ENCODE measurements at places on chromosomes 3 and 15.

GRCh38 chr3:82163907-82164520, 402.6 kb upstream of the GBE1 start:
- no peak overlapping the region for H3K4me3 ChIP-seq
- H3K36me3 ChIP-seq: no peaks in the 10 kb centered on the region
- no peak overlapping the region for H3K27ac ChIP-seq
- peak; percentile 6 for DNase-seq
- no peaks in the 10 kb centered on the region for H3K27me3 ChIP-seq
- H3K4me1 ChIP-seq: no peaks in the 10 kb centered on the region

DNA sequence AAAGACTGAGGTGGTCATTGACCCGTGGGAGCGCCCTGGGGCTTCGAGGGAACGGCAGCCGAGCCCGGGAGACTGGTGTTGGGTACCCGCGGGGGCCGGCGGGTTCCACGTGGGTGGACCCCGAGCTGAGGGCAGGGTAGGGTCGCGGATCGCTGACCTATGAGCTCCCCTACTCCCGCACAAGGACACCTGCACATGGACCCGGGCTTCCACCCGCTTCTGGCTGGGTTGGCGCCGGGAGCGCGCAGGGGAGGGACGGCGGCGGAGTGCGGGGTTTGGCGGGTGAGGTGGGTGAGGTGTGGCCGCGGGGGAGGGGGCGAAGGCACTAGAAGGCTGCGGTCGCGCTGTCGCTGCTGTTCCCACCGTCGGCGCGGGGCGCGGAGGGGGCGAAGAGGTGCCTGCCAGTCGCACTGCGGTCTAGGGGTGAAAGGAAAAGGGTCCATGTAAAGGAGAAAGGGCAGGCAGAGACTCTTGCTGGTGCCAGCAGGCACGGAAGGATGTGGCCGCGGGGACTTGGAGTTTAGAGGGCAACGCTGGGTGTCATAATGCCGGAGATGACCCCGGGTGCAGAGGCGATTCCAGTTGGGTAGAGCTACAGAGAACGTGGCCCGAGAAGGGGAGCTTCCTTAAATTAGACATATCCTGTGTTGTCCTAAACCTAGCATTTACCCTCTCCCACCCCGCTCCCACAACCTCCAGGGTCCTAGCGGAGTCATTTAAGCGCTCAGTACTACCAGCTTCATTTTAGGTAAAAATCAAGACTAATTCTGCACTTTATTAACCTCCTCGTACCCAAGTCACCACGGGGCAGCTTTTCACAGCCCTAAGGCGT, 245.9 kb upstream of the TOPAZ1 start:
- H3K4me1 ChIP-seq: peaks cover 26% of the 10 kb centered on the region
- peak overlapping the region; percentile 75 for H3K4me3 ChIP-seq

DNA sequence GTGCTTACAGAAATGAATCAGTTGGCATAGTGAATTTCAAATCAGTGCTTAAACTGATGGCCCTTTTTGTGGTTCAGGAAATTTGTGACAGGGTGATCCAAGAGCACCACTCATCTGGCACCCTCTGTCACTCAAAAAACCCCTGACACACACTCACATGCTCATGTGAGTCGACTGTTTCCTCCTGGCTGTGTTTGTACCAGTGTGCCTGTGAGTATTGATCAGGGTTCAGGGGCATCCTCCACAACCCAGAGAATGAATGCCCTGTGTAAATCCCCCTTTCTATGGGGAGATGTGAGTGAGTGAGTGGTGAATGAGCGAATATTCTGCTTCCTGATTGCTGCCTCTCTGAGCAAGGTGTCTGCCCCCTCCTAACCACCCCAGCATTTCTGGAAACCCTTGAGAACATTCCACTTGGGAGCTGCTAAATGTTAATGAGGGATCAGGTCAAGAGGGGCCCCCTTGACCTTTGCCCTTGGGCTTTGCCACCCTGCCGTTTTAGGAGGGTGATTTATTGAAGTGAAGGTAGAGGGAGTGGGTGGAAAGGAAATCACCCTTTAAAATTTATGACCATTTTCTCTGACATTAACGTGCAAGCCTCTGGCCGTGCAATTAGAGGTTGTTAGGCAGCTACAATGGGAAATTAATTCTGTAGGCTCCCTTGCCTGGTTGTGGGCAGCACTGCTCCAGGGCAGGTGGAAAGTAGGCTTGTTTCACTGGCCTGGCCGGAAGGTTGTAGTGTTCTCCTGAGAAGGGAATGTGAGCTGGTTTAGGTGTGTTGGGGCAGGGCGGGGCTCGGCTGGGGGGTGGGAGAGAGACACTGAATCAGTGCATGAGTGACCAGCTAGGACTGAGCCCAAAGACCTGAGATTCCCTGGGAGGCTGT, 87.2 kb downstream of the SLCO3A1 start:
- no peaks in the 10 kb centered on the region for H3K36me3 ChIP-seq
- peak overlapping the region; percentile 95 for H3K27ac ChIP-seq
- peak overlapping the region; percentile 36 for H3K4me3 ChIP-seq

- no peak overlapping the region for H3K4me3 ChIP-seq
- peak overlapping the region; percentile 86 for H3K27ac ChIP-seq
- H3K27me3 ChIP-seq: no peaks in the 10 kb centered on the region
- peak; percentile 75 for DNase-seq
Measured at GRCh38 chr15:75723847-75724660, 11.4 kb upstream of the CSPG4 start.
